ENCODE measurements at places on chromosomes 13 and 19.

DNA sequence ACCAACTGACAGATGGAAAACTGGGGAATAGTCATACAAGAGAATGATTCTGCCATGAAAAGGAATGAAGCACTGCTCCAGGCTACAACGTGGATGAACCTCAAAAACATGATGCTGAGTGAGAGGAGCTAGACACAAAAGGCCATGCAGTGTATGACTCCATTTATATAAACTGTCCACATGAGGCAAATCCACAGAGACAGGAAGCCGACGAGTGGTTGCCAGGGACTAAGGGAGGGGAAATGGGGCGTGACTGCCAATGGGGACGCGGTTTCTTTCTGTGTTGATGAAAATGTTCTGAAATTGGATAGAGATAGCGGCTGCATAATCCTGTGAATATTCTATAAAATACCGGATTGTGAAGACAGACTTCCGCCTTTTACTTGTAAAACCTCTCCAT is 10.2 kb downstream of the SMIM7 start:
- DNase-seq, result no peak

DNA sequence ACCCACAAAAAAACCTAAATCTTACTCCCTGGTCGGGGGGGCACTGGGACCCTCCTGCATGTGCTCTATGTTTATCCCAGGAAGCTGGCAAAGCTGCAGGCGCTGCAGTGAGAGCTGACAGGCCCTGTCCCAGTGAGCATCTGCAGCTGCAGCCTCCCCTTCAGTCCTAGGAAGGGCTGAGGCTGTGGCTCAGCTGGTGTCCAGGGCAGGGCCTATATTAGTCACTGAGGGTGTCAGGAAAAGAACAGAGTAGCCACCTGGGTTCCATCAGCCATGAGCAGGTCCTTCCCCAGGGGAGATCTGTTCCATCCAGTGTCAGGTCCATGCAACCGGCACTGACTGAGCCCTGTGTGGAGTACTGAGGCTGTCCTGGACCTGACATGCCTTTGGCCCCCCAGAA is 120.5 kb downstream of the TNFRSF19 start:
- no peak for DNase-seq

- DNase-seq, result no peak
Measured at GRCh38 chr19:2561895-2562294, 86.0 kb downstream of the GADD45B start.

DNA sequence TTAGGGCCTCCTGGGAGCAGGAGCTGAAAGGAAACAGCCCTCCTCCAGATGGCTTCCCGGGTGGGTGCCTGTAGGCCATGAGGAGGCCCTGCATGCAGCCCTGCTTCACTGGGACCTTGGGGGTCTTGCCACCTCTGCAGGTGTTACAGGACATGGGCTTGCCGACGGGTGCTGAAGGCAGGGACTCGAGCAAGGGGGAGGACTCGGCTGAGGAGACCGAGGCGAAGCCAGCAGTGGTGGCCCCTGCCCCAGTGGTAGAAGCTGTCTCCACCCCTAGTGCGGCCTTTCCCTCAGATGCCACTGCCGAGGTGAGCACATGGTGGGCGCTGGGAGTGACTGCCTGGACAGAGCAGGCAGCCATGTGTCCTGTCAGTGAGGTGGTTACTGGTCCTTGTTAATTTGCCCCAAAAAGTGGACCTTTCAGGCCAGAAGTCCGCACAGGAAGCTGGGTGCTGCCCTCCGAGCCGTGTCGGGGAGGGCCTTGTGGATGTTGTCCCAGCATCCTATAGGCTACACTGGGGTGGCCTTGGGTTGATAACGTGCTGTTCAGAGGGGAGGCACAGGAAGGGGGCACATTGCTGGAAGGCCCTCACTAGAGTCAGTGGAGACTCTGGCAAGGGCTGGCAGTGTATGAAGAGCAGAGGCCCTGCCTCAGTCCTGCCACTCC is 18.7 kb upstream of the QTRT1 start:
- no peak for DNase-seq

DNA sequence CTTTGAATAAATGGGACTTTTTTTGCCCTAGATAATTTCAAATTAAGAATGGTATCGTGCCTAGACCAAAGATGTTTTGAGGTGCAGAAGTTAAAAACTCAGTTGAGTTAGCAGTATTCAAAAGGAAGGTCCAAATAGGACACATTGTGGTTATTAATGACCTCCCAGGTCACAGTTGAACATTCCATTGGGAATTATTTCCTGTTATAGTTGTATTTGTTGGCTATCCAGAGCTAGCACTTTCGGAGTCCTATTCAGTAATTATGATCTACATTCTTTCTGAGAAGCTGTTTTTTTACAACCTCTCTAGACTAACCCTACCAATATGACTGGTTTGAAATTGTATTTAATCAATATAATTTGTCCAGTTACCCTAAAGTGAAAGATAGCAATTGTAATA is 83.7 kb downstream of the MAB21L1 start:
- no peak for DNase-seq

DNA sequence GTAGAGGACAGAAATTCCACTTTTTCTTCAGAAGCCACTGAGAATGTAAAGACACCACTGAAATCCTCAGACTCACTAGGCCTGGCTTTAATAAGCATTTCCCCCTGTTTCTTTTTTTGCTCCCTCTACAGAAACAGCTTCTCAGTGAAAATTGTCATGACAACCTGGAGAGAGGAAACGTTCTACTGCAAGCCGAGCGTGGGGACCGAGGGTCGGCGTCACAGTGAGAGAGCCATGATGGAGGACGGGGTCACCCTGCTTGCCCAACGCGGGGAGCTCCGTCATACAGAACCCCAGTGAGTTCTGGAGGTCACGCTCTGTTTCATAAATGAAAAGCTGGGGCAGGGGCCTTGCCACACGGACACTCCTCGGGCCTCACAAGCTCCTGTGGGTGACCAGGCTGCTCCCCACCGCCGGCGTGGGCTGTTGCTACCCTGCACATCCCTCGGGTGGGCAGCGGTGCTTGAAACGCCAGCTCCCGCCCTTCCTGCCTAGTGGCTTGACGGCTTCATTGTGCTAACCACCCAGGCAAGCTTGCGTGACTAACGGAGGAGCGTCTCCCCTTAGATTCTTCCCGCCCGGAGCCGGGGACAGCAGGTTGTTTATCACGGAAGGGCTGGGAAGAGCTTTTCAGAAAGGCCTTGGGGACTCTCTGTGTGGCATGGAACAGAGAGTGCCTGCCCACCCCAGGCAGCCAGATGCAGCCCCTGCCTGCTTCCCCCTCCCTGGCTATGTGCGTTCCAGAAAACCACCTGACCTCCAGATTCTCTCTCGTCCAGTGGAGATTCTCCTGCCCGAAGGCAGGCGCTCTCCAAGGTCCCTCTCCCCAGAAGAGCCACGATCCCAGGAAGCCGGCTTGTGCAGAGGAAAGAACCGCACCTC is 153.6 kb downstream of the KATNAL1 start:
- no peak for DNase-seq

DNA sequence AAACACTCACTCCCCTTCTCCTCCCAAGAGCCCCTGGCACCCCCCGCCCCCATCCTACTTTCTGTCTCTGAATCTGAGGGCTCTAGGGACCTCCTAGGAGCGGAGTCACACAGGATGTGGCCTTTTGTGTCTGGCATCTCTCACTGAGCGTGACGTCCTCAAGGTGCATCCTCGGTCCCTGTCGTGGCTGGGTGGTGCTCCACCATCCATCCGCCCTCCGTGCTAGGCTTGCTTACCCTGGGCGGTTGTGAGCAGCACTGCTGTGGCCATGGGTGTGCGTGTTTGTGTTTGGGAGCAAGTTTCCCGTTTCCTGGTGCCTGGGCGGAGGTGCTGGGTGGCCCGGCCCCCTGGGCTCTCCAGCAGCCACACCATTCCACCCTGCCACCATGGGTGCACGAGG is 12.2 kb downstream of the PLEKHJ1 start:
- DNase-seq, result no peak

DNA sequence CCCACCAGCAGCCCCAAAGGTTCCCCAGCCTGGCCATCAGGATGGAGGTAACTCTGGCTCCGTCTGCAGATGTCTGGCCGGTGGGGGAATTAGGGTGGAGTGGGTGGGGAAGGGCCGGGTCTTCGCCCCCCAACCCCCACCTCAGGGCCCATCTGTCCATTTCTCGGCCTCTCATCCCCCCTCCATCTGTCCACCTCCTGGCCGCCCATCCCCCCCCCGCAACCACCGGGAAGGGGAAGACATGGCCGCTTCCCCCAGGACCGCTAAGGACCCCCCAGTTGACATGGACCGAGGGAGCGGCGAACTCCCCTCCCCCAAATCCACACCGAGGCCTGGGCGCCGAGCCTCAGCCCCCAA is 793 bp downstream of the LRFN1 start:
- no peak for DNase-seq

DNA sequence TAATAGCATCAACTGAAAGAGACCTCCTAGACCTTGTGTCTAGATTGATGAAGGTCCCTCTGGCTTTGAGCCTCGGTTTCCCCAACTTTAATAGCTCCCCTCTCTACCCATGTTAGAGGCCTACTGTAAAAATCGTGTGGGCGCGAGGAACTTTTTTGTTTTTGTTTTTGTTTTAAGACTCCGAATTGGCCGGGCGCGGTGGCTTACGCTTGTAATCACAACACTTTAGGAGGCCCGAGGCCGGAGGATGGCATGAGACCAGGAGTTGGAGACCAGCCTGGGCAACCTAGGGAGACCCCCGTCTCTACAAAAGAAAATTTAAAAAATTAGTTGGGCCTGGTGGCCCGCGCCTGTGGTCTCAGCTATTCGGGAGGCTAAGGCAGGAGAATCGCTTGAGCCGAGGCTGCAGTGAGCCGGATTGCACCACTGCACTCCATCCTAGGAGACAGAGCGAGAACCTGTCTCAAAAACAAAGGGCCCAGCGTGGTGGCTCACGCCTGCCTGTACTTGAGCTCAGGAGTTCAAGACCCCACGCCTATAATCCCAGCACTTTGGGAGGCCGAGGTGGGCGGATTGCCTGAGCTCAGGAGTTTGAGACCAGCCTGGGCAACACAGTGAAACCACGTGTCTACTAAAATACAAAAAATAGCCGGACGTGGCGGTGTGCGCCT is 858 bp upstream of the PPP6R1 start:
- DNase-seq, result no peak

DNA sequence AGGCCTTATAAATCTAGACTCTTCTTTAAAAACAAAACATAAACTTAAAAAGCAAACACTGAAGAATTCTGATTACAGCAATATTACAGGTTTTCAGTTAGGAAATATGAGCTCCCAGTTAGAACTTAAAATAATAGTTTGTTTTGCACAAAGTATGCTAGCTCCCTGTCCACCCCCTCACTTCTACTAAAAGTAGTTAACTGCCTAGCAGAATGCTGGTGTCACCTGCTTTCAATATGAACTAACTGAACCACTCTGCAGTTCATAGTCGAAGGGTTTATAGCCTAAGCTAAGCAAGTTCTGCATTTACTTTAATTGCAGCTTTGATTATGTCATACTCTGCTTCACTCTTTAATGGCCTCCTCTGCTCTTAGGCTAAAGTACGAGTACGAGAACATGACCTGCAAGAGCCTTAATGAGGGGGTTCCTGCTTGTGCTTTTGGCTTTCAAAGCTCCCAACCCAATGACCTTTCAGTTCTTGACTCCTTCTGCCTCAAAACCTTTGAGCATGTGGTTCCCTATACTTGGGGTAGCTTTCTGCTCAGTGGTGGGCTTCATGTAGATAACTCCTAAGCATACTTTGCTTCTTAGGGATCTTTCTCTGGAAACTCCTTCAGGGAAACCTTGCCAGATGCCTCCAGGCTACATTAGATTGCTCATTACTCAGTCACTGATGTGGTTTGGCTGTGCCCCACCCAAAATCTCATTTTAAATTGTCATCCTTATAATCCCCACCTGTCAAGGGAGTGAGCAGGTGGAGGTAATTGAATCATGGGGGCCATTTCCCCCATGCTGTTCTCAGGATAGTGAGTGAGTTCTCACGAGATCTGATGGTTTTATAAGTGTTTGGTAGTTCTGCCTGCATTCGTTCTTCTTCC is 278.9 kb upstream of the ARGLU1 start:
- DNase-seq, result no peak

GRCh38 chr13:101942038-101942437 is 459.8 kb downstream of the FGF14 start:
- DNase-seq, result no peak

DNA sequence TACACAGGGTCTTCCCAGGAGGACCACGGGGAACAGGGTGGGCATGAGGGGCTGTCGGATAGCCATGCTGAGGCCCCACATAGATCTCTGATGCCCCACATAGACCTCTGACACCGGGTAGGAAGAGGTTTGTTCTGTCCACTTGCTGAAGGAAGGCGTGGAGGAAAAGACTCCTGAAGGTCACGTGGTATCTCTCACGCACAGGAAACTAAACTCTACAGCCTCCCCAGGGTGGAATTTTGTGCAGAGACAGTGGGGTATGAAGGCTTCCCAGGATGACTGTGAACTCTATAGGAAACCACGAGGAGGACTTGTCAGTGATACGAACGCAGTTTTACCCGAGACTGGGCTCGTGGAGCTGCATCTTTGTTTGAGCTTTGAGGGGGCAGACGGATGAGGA is 2.8 kb downstream of the EVI5L start:
- DNase-seq, result no peak

GRCh38 chr19:40057166-40057565 is 1.1 kb upstream of the ZNF780B start:
- no peak for DNase-seq

GRCh38 chr19:40601134-40601974 is at the start of gene LTBP4:
Gene LTBP4, plus strand, starts transcription at chr19:40601369. Its CDS starts 19 bp downstream, at chr19:40601388.
- no peak for DNase-seq

DNA sequence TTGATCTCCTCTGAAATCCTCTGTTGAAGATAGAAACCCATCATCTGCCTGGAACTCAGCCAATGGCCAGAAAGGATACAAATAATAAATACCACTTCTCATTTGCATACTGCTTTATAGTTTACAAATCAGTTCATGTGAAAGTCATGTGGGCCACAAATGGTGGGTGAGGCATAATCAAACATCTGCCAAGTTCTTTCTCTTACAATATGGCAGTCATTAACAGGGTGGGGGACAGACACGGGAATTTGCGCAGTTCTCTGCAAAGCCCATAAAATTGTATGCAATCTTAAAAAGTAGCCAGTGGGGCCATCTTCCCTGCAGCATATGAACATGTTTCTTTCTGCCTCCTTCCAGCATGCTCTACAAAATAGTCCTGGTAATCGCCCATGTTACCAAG is 59.6 kb downstream of the NUFIP1 start:
- DNase-seq, result no peak

GRCh38 chr13:92038905-92039304 is 640.5 kb downstream of the GPC5 start:
- no peak for DNase-seq

DNA sequence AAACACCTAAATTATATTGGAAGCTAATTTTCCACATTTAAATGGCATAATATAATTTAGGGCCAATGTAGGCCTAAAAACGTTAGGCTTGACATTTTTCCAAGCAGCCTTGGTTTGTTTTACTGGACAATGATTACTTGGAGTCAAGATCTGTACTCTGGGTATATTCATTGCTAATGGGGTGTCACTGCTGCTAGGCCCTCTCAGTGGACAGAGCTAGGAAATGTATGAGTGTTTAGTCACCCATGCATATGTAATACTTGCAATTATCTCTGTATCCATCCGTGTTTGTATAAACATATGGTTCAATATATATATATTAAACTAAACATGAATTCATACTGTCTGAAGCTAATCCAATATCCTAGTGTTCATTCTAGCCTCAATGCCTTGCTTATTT is 598.1 kb downstream of the DCT start:
- DNase-seq, result no peak

- no peak for DNase-seq
Measured at GRCh38 chr19:14400951-14401431, 18.1 kb downstream of the DDX39A start.

GRCh38 chr13:102172406-102172805 is 229.4 kb downstream of the FGF14 start:
- no peak for DNase-seq

GRCh38 chr19:12293777-12294248 is 870 bp downstream of the ZNF44 start:
- no peak for DNase-seq

All from HS-27A (cell line).